ENCODE measurements at places on chromosomes 3 and 15.

DNA sequence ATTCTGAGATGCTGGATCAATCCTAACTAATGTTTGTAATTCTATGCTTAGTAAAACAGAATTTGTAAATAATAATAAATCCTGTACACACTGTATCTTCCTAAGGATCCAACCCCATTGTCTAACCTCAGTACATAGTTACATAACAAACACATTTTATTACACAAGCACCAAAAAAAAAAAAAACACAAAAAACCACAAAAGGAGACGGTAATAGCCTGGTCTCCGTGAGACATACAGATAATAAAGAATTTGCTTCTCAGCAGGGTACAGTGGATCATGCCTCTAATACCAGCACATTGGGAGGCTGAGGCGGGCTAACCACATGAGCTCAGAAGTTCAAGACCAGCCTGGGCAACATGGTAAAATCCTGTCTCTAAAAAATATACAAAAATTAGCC is 558.7 kb downstream of the MAGI1 start:
- no peak for DNase-seq

GRCh38 chr3:41120460-41120859 is 78.8 kb upstream of the CTNNB1 start:
- no peak for DNase-seq

- no peak for DNase-seq
These were observed 87.5 kb upstream of the PRR20G start for GRCh38 chr3:127375151-127375930.

DNA sequence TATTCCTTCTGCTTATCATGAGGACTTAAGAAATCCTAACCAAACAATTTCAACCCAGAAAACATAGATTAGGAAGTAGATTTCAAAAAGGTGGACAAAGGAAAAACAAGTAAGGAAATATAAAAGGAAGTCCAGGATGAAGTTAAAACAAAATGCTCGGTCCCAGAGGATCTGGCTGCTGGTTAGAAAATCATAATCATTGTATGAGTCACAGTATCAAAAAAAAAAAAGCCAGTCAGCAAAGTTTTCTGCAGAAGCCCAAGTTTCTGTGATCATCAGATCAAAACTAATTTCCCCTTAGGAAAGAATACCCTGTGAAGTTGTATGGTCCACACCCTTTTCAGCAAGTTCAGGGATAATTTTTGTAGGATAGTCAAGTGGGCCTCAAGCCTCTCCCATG is 43.0 kb upstream of the LRTM1 start:
- DNase-seq = no peak

DNA sequence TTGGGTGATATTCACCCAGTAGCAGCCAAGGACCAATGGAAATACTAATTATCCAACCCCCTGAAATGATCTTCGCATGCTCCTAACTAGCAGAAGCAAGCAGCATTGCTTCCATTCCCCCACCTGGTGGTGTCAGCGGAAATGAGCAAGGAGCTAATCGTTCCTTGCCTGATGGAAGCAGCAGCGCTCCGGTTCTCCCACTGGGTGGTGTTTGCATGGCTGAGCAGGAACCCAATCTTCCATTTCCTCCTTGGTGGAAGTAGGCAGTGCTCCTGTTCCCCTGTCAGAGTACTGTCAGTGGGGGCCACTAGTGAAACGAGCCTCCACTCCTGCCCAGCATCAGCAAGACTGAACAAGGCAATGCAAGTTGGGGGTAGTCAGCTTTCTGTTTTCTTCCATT is 311.5 kb downstream of the CACNA2D3 start:
- peak; percentile 24 for DNase-seq

DNA sequence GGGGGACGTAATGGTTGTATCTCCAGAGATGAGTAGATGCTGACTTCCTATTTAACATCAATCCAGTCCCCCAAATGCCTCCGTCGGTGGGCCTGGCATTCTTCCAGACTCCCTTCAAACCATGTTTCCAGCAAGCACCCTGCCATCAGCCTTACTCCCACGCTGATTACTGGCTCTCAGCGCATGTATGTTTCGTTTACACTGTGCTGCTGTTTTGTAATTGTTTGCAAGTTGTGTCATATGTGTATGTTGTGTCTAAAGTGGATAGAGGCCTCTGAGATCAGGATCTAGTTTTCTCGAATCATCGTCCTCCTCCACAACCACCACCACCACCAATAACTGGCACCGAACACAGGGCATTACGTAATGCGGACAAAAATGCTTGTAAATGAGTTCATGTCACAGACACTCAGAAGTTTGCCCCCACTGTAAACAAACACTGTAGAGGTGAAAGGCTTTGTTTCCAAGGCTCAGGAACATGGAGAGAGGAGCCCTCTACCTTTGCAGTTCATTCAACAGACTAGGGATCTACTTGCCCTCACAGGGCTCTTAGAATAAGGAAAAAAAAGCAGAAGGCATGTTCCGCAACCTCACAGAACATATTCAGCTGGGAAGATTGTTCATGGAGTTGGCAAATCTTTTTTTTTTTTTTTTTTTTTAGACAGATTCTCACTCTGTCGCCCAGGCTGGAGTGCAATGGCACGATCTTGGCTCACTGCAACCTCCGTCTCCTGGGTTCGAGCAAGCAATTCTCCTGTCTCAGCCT is 46.1 kb upstream of the SEMA4B start:
- no peak for DNase-seq
